Epithelial cell of proximal tubule (primary cell): ENCODE measurements at places on chromosomes 12 and 14.
A peak's percentile ranks its signal among the peaks of the same experiment; 100 is the strongest.

DNA sequence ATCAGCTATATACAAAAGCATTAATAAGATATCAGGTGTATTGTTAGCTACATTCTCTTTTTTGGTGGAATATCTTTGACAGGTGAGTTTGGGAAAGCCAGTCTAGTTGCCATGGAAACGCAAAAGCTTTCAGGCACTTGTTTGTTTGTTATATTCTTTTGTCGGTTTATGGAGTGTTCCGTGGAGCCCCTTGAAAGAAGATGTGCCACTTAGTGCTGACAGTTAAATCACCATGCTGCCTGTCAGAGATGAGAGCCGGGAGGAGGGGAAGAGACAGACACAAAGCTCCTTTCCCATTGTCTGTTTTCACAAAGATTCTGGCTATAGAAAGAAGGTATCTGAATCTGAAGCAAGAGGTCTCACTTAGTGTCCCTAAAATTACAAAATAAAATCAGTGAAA lies 170.8 kb downstream of the SNAPC1 start:
- DNase-seq: no peak

- no peak for DNase-seq
Observed at GRCh38 chr12:954741-955140, 5.2 kb upstream of the RAD52 start.

GRCh38 chr12:89756585-89757398 lies 48.2 kb upstream of the ATP2B1 start:
- DNase-seq: peak; percentile 83

DNA sequence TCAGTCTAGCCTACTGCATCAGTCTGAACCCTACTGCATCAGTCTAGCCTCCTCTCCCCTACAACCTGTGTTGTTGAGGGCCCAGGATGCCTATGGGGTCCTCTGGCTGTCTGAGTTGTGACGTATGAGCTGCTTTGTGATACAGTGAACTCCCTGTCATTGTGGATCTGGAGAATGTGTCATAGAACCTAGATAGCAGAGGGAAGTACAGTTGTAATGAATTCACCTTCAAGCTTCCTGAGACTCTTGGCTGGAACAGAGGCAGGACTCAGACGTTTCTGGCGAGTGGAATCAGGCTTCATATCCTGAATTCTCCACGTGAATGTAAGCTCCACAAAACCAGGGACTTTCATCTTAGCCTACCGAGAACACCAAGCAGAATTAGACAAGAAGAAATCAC lies 17.0 kb downstream of the TBK1 start:
- DNase-seq: no peak

DNA sequence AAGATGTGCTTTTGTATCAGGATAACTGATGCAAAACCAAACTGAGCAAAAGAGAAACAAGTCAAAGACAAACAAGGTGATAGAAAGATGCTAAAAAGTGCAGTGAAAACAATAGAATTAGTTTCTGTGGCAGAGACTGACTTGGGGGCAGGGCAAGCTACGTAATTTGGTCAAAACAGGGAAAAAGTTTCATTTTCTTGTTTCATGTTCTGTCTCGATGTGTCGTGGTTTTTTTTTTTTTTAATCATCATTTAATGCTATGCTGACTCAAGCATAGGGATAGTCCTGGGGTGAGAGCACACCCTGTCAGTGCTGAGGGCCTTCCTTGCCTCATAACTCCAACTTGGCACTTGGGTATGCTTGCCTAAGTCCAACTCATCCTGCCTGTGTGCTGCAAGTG lies 144.1 kb upstream of the PTPRQ start:
- no peak for DNase-seq

GRCh38 chr12:59834659-59835474 lies 239.0 kb downstream of the SLC16A7 start:
- DNase-seq: no peak

DNA sequence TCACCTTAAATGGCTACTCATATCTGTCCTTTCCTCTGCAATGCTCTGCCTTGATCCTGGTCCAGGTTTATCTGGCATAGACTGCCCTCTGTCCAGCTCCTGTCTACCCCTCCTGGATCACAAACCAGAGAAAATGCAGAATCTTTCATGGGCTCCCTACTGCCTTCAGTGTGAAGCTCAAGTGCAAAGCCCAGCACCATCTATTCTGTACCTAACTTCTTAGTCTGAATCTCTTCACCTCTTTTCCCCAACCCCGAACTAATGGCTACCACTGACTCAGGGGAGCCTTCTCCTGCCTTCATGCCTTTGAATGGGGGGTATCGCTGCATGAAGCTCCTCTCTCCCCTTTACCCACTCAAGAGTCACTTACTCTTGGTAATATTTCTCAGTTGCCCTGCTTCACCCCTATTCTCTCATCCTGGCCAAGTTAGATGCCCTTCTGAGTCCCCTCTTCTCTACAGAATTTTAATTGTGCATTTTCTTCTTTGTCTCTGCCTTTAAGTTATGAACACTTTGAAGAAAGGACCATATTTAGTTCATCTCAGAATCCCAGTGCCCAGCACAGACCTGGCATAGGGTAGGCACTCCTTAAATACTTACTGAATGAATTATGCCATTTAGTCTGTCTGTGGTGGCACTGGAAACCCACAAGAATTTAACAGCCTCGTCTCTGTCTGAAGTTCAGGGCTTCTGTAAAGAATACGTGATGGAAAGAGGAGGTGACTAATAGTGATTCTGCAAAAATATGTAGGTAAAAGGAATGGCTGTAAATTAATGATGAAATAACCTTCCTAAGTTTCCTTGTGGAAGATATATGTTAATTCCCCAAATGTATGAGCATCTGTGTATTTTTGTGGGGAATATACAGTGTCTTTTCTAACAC lies 191.3 kb upstream of the AMIGO2 start:
- peak; percentile 80 for DNase-seq

GRCh38 chr14:24399999-24400718 lies 1.4 kb downstream of the NYNRIN start:
- DNase-seq: no peak

DNA sequence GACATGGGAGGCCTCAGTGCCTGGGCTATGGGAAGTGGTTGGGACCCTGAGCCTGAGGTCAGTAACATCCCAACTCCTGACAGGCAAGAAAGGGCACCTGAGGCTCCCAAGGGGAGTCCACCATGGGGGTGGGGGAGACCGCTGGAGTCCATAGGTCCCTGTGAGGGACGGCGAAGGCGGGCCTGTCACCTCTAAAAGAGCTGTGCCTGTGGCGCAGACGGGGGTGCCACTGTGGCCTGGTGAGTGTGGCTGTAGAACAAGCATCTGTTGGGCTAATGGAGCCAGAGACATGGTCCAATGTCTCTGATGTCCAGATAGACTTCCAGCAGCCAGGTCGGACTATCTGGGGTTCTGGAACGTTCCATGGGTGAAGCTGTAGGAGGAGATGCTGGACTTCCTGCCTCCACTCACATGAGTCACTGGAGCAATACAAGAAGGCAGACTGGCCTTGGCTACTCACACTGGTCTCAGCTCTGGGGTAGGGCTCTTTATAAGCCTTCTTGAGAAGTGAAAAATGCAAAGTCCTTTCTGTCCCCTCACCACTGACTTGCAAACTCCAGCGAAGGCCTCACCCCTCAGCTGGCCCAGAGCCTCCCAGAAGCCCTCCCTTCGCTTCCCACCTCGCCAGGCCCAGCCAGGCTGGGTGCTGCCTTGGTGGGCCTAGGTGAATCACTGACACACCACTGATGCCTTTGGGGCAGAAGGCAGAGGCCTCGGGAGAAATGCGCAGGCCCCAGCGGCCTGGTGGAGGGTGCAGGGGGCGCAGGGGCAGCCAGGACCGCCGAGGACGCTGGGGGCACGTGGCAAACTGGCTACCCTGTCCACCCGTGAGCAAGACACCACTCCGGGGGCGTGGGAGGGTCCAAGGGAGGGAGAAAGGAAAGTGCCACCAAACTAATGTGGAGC lies 1.1 kb upstream of the TRAF3 start:
- no peak for DNase-seq

DNA sequence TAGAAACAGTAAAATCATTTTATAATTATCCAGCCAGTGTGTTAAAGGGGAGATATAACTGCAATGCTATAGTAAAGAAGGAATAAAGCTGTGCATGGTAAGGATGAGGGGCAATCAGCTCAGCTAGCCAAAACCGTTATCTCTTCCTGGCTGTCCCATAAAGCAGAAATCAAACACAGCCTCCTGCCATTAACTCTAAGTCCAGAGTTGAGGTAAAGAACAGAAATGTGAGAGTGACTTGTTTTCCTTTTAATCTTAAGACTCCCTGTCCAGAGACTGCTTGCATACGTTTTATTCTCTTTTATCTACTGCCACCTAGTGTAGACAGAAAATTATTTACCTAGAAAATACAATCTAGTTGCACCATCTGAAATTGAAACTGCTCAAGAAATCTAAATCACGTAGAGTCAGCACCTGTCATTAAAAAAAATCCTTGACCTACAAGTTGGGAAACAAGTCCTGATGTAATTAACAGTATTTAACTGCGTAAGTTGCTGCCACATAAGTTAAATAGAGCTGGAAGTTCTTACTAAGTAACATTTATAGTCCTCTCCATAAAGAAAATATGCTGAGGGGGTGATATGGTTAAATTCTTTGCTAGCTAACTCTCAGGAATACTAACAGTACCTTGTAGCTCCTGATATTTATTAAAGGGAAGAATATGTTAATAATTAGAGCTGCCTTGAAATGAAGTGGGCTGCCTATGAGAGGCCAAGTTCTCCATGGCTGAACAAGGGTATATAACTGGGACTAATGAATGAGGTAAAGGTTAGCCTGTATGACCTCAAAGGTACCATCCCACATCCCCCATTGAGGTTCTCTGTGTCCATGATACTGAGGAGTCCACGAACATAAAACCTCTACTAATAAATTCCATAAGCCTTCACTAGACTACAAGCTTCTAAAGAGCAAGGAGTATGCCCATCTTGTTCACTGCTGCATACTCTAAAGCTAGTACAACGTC lies 62.7 kb downstream of the GALNT4 start:
- DNase-seq: no peak

- DNase-seq: no peak
Observed at GRCh38 chr14:31954991-31955390, 122.1 kb upstream of the ARHGAP5 start.

GRCh38 chr12:41190338-41190737 lies 2.2 kb downstream of the PDZRN4 start:
- DNase-seq: no peak

DNA sequence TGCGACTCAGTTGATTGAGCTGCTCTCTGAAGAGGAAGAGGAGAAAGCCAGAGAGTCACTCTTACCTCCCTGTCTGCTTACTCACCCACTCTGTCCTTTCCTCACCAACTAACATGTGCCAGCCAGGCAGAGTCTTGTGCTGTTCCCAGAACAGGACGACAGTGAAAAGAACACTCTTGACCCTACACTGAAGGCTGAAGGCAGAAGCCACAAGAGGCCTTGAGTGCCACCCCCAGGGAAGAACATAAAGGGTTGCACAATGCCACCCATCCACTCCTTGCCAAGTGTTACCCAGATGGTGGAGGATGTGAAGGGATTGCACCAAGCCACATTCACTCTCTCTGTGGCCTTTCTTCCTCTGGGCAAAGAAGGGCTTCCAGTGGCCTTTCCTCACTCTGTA lies 12.8 kb downstream of the ABHD4 start:
- DNase-seq: no peak

DNA sequence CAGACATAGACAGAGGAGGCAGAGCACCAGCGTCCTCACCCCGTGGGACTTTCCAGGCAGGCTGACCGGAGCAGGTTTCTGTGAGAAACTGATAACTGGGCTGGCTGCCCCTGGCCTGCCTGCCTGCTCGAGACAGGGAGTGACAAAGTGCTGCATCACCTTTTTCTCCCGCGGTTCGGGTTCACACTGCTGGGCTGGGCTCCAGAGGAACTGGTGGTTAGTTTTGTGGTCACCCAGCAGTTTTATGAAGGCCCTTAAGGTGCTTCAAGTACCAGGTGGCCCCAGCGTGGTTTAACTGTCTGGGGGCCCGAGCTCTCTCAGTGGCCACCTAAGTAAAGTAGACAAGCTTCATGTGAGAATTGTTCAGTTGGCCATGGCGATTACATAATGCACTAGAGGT lies 1073.6 kb downstream of the BCL11B start:
- DNase-seq: no peak

- DNase-seq: no peak
Observed at GRCh38 chr12:62934239-62934798, 631 bp downstream of the PPM1H start.

DNA sequence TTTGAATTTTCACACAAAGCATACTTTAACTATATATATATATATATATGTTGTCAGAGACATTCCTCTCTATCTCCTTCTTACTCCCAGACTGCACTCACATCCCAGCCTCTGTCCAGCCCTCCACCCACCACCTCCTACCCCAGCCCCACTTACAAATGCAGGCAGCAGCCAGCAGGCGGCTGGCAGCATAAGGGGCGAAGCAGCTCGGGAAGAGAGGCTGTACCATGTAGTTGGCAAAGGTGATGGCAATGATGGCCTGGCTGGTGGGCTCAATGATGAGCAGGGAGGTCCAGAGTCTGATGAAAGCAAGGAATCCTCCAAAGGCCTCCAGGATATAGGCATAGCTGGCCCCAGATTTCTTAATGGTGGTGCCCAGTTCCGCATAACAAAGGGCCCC lies 2.5 kb downstream of the SLC7A7 start:
- no peak for DNase-seq

- no peak for DNase-seq
Observed at GRCh38 chr12:77924703-77925102, 94.0 kb downstream of the NAV3 start.

DNA sequence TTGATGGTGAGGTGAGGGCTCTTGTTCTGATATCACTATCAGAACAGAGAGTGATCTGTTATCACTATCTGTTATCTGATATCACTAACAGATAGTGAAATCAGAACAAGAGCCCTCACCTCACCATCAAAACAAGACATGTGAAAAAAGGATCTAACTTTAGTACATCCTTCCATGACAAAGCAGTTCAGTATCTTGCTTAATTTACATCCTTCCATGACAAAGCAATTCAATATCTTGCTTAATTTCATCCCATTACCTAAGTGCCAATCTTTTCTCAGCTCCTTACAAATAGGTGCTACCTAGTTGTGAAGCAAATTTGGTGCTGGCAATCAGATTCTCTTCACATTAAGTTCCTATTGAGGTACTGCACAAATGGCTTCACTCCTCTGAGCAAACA lies 1865.6 kb upstream of the FLRT2 start:
- no peak for DNase-seq

GRCh38 chr12:5473783-5474116 lies 41.8 kb downstream of the NTF3 start:
- no peak for DNase-seq
